RPMI7951 (cell line): ENCODE measurements at places on chromosomes 3 and 15. TPM values are rescaled to one million over a fixed set of nuclear protein-coding genes. Genes with fewer than 3 reads are reported as not detected.

DNA sequence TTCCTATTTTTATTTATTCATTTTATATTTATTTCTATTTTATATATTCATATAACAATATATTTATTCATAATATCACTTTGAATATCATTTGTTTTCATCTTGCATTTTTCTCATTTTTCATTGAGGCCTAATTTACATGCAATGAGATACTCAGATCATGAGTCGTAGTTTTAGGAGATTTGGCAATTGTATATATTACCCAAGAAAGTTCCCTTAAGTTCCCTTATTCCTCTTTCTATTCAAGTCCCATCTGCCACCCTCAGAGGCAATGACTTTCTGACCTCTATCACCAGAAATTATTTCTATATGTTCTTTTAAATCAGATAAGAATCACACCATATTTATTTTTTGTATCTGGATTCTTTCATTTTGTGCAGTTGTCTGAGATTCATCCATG, 329.1 kb upstream of the TPRG1 start:
- no peak for DNase-seq

RBP2 gene
- total RNA-seq: not detected in 2 replicates

GRCh38 chr3:144364737-144365136, 393.1 kb downstream of the DIPK2A start:
- no peak for DNase-seq

DNA sequence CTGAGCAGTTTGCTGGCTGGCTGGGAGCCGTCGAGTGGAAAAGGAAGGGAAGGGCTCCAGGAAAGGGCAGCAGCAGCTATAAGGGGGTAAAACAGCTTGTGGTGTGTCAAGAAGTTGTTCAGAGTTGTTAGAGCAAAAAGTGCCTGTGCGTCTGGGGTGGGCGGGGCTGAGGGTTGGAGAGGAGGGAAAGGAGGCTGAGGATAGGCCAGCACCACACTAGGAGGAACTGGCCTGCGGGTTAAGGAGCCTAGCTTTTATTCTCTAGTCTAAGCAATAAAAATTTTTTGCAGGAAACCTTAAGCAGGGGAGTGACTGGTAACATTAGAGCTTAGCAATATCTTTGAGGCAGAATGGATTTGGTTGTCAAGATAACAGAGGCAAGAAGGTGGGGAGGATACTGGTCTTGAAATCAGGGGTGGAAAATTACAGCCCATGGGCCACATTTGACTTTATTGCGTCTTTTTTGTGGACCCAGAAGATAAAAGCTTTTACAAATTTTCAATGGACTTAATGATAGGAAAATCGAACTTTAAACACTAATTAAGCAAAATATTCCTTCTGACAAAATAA, 134.5 kb upstream of the AADACL2 start:
- no peak for DNase-seq

CLDN1 gene
- total RNA-seq: 0.59 and 1.3 TPM in 2 replicates

XYLB gene
- total RNA-seq: 7.1 and 7.3 TPM in 2 replicates

DNA sequence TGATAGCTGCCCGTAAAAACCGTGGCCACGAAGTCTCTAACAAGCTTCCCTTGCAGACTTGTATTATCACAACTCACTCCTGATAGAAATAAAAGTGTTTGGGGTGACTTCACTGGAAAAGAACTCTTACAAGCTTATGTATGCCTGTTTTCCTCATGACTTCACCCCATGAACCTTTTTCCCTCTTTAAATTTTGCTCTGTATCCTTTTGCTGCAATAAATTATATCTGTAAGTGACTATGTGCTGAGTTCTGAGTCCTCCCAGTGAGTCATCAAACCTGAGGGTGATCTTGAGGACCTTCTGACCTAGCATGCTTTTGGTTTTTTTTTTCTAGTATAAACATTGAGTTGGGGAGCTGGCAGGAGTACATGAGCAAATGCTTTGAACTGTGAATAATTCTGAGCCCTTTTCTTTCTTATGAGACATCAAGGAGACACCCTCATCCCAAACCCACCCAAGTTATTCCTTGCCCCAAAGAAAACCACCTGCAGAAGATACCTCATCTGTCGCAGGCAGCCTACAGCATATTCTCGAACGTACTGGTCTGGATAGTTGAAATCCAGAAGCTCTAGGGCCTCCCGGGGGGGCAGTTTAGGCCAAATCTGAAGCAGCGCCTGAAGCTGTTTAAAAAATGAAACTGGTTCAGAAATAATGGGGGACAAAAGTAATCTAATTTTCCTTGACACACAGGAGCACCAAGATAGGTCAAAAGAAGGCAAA, 85.9 kb downstream of the FAIM start:
- peak; percentile 97 for DNase-seq
